Left lung (tissue), 14 donors: ENCODE measurements at places on chromosomes 12 and 14.
A peak's percentile ranks its signal among the peaks of the same experiment; 100 is the strongest.

GRCh38 chr14:21258889-21259787 is 10.1 kb downstream of the HNRNPC start:
- DNase-seq = no peak

DNA sequence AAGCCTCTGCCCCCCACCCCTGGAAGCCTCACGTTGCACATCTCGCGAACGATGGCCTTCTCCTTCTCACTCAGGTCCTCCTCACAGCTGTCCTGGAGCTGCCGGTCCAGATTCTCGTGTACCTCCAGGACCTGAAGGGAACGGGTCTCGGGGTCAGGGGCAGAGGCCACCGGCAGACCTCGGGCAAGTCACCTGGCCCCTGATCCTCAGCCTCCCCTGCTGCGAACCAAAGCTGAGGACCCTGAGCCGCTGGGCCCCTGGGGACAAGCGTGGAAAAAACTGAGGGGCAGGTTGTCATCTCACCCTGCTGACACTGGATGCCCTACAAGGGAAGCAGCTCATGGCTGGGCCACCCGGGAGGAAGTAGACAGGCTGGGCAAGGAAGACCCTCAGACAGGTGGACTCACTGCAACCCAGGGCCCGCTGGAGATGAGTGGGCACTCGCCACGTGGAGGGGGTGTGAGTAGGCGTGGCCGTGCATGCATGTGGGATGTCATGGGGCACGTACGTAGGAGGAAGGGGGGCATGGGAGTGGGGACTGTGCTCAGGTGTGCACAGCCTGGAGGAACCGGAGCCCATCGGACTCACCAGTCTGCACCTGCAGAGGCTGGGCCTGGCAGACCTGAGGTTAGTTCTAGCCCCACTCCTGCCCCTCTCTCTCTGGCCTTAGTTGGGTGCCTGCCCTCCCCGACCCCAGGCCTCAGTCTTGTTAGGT is 35.1 kb downstream of the CCNK start:
- DNase-seq = peak; percentile 59

DNA sequence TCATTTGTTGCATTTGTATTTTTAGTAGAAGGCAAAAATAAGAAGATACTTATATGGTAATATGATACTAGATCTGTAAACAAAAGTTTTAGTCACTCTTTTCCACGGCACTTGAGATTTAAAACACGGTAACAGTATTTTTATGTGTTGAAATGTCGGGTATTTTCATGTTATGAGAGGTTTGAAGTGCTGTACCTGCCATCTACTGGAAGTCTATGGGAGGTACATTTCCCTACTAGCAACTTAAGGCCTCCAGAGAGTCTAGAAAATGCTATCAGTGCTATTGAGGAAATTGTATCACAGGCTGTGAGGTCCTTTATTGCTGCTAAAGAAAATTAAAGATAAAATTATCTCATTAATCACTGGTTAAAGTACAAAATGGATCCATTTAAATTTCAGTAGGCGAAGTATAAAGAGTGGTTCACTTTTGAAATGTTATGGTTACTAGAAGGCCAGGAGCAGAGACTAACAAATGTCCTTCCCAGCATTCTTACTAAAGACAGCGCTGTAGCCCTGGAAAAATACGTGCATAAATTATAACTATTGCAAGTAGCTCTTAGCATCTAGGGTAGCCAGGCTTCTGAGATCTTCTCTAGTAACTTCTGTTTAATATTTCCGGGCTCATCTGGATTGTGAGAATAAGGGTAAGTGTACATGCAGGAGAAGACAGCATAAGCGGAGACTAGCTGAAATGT is 77.6 kb upstream of the PRKD1 start:
- peak; percentile 31 for DNase-seq

DNA sequence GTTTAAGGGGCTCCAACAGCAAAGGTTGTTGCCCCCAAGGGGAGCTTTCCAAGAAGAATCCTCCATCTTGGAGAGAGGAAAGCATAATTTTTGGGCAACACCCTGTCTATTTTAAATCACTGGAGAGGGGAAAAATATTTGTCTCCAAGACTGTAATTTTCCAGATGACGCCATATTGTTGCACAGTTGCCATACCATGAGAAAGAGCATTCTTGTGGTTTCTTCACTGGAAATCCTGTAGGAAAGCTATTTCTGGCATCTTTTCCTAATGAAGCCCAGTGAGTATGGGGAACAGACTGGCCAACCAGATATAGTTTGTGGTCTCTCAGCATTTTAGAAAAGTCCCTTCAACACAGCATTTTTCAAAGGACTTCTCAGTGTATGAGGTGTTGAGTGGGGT is 88.1 kb upstream of the MANSC4 start:
- DNase-seq = no peak

DNA sequence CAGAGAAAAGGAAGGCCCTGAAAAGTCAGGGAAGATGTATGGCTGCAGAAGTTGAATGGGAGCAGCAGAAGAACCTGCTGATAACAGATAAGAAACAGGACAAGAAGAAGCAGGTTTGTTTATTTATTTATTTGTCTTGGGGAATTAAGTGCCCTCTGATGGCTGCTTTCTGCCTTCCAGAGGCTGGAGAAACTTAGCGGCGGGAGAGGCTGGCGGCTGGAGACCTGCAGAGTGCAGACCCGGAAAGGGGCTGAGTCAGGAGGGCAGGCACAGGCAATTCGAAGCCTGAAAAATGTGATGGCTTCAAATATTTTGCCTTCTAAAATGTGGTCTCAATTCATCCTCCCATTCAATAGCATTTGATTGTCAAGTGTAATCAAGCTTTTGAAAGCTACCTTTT is 168.2 kb upstream of the GZMB start:
- DNase-seq = no peak

DNA sequence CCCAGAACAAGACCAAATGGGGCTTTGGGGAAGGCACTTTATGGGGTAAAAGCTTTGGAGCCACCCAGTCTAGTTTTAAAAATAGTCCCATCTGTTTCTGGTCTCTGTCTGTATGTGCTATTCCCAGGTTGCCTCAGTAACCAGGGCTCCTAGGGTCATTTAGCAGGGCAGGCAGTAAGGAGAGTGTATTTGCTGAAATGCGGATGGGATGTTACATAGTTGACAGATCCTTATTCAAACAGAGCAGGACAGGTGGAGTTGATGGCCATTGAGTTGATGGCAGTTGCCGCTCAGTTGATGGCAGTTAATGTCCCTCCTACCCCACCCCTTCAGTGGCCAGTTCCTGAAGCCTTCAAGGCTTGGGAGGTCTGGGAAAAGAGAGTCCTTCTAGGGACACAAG is 4.6 kb downstream of the ZC3H10 start:
- DNase-seq = no peak

- DNase-seq = no peak
Measured at GRCh38 chr14:55780156-55780946, 200.3 kb downstream of the KTN1 start.

DNA sequence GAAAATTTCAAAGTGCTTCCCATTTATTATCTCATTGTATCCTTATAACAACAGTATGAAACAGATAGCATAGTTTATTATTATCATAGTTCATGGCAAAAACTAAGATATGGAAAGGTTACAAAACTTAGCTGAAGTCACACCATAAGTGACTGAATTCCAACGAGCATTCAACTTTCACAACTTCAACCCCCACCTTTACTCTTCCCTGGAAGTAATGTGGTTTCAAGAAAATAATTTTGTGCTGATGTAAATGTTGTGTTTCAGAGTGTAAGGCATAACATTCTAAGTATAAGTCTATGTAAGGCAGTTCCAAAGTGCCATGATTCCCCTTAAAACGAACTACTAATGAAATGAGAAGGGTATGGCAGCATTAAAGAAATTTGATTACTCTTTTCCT is 454.5 kb downstream of the BCAT1 start:
- DNase-seq = no peak
